Stimulated activated CD8-positive, alpha-beta memory T cell treated with anti-CD3 and anti-CD28 coated beads, Interleukin-4, amount 100 ng/mL, for 24 hours (primary cell): ENCODE measurements at places on chromosomes 4 and X.

GRCh38 chrX:22268706-22269105, 4.0 kb upstream of the CBLL2 start:
- DNase-seq, result no peak

GRCh38 chrX:15277604-15278003, 7.7 kb upstream of the ASB9 start:
- no peak for DNase-seq

- DNase-seq, result no peak
These were observed 16.8 kb downstream of the POLR2B start for GRCh38 chr4:56995525-56995924.

DNA sequence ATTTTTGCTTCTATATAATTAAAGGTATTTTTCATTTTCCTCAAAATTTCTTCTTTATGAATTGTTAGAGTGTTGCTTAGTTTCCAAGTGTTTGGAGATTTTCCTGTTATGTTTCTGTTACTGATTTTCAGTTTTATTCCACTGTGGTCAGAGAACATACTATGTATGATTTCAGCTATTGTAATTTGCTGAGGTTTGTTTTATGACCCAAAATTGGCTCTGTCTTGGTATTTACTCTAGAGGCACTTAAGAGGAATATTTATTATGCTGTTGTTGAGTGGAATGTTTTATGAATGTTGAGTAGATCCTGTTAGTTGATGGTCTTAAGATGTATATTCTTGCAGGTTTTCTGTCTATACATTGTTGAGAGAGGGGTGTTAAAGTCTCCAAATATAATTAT, 263.5 kb downstream of the PABPC4L start:
- DNase-seq, result no peak

- DNase-seq, result no peak
These were observed 277.7 kb downstream of the TMA16 start for GRCh38 chr4:163772238-163772637.

- DNase-seq, result no peak
These were observed 561.3 kb upstream of the GRIA3 start for GRCh38 chrX:122622795-122623194.

DNA sequence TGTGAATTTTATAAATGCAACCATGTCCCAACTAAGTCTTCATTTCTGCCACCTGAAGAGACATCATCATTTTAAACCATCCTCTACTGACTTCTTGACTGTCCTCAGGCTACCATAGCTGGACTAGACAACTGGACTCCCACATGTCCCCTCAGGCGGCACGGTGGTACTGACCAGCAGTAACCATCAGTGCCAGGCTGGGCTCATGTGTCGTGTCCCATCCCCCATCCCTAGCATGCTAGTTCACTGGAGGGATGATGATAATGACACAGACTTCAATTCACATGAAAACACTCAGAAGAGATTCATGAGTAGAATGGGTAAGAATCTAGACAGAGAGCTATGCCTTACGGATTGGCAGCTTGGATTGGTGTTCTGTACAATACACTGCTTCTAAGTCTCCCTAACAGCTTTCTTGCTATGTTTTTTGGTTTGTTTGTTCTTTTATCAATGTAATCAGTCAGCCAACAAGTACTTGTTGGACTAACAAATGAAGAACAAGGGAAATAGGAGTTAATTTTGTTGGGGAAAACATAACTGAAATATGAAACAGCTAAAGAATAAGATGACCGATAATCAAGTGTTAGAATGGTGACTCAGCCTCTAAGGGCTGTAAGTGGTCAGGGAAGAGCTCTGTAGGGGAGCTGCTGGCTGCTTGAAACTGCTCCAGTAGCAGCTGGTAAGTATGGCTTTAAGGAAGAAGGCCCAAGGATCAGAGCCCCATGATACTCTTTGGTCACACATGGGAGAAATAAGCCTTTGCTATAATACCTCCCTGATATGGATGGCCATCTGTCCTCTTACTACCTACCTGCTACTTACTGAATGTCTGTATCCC, 10.3 kb downstream of the ZDHHC9 start:
- DNase-seq, result no peak

GRCh38 chr4:183522821-183523220, 18.0 kb downstream of the ING2 start:
- no peak for DNase-seq

DNA sequence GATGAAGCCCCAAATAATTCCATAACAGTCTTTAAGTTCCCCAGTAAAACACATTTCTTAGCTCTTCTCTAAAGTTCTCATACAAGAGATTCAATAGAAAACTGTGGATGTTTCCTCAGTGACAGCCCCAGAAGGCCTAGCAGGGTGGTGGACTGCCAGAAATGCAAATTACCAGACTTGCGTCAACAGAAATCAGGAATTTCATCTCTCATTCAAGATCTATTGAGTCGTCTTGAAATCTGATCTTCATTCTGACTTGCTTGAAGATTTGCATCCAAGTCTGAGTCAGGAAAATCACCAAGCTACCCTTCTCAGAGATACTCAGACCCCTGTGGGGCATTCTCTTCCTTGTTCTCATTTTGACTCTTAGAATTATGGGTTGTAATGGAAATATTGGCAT, 68.9 kb upstream of the NDP start:
- DNase-seq, result no peak

GRCh38 chrX:137749246-137749645, 183.3 kb downstream of the ZIC3 start:
- DNase-seq, result no peak

GRCh38 chrX:71109051-71109450, 2.3 kb downstream of the IL2RG start:
- no peak for DNase-seq

GRCh38 chr4:84767168-84767567, 184.2 kb downstream of the CDS1 start:
- no peak for DNase-seq

GRCh38 chr4:81600520-81601357, 129.0 kb upstream of the RASGEF1B start:
- DNase-seq, result no peak

DNA sequence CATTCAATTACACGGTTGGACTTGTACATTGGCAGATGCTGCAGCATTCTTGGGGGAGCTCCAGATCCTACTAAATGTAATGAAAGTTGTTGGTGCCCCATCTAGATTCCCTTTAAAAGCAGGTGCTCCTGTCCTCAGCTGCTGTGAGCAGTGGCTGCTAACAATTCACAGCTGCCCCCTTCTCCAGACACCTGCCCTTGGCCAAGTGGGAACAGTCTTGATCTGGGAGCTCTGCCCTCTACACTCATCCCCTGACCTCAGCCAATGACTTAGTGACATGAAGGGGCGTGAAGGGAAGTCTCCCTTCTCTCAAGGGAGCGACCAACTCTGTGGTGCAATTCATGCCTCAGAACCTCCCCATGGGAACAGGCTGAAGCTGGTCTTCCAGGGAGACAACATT, 125.7 kb downstream of the EIF4E start:
- DNase-seq, result no peak

DNA sequence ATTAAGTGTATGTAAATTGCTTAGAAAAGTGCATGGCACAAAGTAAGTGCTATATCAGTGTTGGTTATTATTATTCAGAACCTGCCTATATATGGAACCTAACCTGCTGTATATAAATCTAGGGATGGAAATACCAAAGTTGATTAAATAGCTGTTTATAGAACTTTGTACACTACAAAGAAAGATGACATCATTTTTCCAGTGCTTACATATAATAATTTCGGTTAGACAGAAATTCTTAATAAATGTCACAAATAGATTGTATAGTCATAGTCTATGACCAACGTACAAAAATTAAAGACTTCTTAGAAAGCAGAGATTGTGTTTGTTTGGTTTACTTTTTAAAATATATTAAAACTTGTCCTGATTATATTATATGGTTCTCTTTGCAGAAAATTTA, 4.4 kb downstream of the GYPB start:
- DNase-seq, result no peak

- no peak for DNase-seq
These were observed 89.7 kb downstream of the BCOR start for GRCh38 chrX:40007756-40008705.

DNA sequence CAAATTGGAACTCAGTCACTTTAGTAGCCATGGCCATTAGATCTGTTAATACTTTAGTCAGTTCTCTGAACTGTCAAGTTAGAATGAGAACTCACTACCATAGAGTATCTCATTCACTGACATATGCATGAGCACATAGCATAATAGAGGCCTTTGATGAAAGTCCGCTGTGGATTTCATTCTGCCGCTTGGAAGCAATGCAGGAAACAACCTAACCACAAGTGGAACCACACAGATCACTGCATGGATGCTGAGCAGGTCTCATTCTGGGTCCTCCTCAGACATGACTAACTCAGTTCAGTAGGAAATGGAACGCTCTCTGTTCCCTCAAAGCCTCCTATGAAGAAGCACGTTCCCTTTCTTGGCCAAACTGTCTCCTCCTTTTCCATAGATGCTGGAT, 1624.8 kb upstream of the TENM3 start:
- DNase-seq, result no peak
